ENCODE measurements at places on chromosomes 5 and 9. TPM values are rescaled to one million over a fixed set of nuclear protein-coding genes. Genes with fewer than 3 reads are reported as not detected.

The MYOZ3 gene
- polyA plus RNA-seq: 14.5 TPM

The MAN1B1 gene
- polyA plus RNA-seq: 21.8 TPM

DNA sequence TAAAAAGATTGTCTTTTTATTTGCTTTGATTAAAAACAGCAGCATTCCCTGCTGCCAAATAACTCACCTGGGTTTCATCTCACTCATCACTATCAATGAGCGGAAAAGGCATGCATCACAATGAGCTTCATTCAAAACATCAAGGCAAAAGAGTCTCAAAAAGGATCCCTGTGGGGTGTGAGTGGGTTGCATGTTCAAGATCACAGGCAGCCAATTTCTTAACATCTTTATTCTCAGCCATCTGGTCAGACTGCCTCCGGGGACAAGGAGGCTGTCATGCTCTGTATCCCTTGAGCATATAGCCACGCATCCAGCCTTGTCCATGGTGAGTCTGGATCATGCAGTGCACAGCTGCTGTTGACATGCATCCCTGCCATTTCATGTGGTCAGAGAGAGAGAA lies 117.1 kb downstream of the ICE1 start:
- no peak overlapping the region for H3K4me3 ChIP-seq
- H3K4me1 ChIP-seq: no peaks in the 10 kb centered on the region
- no peaks in the 10 kb centered on the region for H3K36me3 ChIP-seq
- no peak for DNase-seq
- H3K27ac ChIP-seq: no peak overlapping the region

The MRPL22 gene
- polyA plus RNA-seq: 83.6 TPM

DNA sequence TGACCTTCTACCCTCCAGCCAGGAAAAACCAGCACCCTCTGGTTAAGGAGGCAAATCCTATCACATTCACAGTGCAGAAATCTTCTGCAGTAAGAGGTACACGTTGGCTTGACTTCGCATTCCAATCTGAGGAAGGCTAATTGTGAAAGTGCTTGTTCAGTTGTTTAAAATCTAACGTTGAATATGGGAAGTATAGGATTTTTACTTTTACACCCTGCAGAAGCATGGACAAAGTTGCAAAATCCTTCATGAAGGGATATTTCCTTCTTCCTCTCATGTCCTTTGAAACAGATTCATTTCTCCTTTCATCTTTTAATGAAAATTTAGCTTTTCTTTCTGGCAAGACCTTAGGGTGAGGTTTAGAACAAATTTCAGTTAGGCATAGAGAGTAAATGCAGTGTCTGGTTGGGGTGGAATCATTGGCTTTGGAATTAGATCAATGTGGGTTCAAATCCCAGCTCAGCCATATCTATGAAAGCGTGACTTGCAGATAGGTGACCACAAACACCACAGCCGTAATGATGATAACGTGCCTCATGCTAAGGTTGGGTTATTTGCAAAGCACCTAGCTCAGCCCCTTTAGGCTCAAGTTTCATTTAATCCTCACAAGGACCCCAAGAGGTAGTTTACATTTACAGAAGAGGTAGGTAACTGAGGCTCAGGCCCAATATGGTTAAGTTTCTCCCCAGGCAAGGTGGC lies 42.2 kb upstream of the C5orf58 start:
- H3K4me1 ChIP-seq: no peaks in the 10 kb centered on the region
- H3K27ac ChIP-seq: no peak overlapping the region
- no peaks in the 10 kb centered on the region for H3K36me3 ChIP-seq
- no peak overlapping the region for H3K4me3 ChIP-seq
- no peak for DNase-seq

The PCDHA8 gene
- not detected for polyA plus RNA-seq

- no peak overlapping the region for H3K4me3 ChIP-seq
- H3K36me3 ChIP-seq: no peaks in the 10 kb centered on the region
- peaks cover 4% of the 10 kb centered on the region for H3K27me3 ChIP-seq
- H3K4me1 ChIP-seq: no peaks in the 10 kb centered on the region
Observed at GRCh38 chr5:181005791-181006190, 17.1 kb downstream of the BTNL3 start.

The CRHBP gene
- polyA plus RNA-seq: 0.10 TPM

The HAVCR1 gene
- polyA plus RNA-seq: not detected

DNA sequence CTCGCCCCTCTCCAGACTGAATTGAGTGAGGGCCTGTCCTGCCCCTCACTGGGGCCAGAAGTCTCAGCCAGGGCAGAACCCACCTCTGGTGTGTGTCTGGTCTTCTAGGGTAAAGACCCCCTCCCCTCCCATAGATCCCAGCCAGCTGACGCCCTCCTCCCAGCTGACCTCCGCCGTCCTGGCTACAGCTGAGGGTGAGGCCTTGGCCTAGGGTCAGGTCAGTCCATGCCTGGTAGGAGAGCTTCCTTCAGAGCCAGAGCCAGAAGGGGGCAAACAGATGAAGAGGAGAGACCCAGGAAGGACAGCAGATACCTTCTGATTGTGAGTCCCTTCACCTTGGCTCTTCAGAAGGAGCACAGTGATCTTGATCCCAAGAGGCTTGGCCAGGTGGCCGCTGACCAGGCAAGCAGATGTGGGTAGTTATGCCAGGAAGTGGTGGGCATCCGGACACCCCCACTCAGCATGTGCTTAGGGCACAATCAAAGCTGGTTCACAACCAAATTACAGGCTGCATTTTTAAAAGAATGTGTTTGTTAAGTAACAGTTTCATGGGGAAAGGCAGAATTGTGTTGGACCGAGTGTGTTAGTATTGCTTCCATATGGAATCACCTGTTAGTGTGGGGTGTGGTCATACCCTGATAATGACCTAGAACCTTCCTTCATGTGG lies 29.9 kb downstream of the JADE2 start:
- DNase-seq: no peak
- H3K27ac ChIP-seq: peak overlapping the region; percentile 63
- H3K27me3 ChIP-seq: no peaks in the 10 kb centered on the region

DNA sequence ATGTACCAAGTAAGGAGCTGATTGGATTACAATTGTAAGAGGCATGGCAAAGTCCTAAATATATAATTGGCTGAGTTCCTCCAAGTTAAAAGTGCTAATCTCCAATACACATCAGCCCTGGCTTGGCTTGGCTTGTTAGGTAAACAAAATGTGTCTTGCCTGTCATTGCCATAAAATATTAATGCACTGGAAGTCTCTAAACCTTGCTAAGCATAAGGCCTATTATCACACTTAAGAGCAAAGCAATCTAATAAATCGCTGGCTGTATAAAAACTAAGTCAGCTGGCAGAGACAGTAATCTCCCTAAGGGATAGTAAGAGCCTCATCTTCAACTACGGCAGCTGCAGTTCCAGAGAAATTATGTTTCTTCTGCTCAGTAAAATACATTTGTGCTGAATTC lies 418.6 kb upstream of the GRAMD2B start:
- H3K27me3 ChIP-seq: no peaks in the 10 kb centered on the region
- no peak for DNase-seq
- no peaks in the 10 kb centered on the region for H3K4me1 ChIP-seq
- H3K4me3 ChIP-seq: no peak overlapping the region

- H3K4me3 ChIP-seq: peak overlapping the region; percentile 45
- H3K36me3 ChIP-seq: no peaks in the 10 kb centered on the region
- H3K27me3 ChIP-seq: no peaks in the 10 kb centered on the region
- peaks cover 4% of the 10 kb centered on the region for H3K4me1 ChIP-seq
Observed at GRCh38 chr9:36893184-36893583, 140.9 kb downstream of the PAX5 start.

The KLF4 gene
- polyA plus RNA-seq: 14.6 TPM

DNA sequence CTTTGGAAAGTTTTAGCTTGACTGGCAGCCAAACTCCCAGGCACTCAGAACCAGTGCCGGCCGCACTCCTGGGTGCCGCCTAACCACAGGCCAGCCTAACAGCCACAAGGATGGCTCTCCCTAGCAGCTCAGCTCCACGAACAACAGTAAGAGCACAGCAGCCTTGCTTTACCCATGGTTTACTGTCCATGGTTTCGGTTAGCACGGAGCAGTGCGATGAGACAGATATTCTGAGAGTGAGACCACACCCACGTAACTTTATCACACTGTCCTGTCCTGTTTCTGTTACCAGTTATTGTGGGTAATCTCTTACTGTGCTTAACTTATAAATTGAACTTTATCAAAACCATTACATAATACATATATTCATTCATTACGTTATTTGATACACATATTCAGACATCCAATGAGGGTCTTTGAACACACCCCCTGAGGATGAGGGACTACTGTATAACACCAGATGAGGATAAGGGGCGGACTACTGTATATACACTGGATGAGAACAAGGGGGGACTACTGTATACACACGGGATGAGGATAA lies 12.4 kb downstream of the CLPTM1L start:
- H3K4me3 ChIP-seq: no peak overlapping the region
- DNase-seq: no peak
- H3K27me3 ChIP-seq: no peaks in the 10 kb centered on the region
- H3K36me3 ChIP-seq: peaks cover 18% of the 10 kb centered on the region
- H3K27ac ChIP-seq: no peak overlapping the region

DNA sequence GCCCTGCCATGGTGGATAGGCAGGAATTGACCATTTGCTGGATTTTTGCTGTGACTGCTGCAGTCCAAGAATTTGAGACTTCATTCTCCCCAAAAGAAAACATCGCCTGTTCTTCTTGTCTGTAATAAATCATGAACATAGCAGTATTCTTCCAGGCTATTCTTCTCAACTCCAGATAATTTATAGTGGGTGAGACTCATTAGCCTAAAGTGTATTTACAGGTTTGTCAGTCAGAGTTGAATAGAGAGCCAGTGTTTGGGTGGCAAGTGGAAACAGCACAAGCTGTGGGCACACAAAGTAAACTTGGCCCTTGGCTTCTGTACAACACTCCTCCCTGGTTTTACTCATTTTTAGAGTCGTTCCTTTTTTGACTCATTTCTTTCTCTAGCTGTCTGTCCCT lies 128.2 kb upstream of the VCAN start:
- DNase-seq: no peak
- H3K36me3 ChIP-seq: no peaks in the 10 kb centered on the region
- H3K4me3 ChIP-seq: no peak overlapping the region
- no peaks in the 10 kb centered on the region for H3K27me3 ChIP-seq

GRCh38 chr9:37984672-37985611 lies 81.0 kb upstream of the SLC25A51 start:
- H3K4me3 ChIP-seq: no peak overlapping the region
- H3K27me3 ChIP-seq: no peaks in the 10 kb centered on the region
- H3K4me1 ChIP-seq: peaks cover 7% of the 10 kb centered on the region
- no peak for DNase-seq
- no peaks in the 10 kb centered on the region for H3K36me3 ChIP-seq
- H3K27ac ChIP-seq: no peak overlapping the region

The TMEM252 gene
- polyA plus RNA-seq: not detected

- no peak for DNase-seq
- peak overlapping the region; percentile 30 for H3K27ac ChIP-seq
- no peaks in the 10 kb centered on the region for H3K36me3 ChIP-seq
Observed at GRCh38 chr9:112050544-112051475, 124.3 kb downstream of the SUSD1 start.

The GOLGA2 gene
- polyA plus RNA-seq: 72.4 TPM

DNA sequence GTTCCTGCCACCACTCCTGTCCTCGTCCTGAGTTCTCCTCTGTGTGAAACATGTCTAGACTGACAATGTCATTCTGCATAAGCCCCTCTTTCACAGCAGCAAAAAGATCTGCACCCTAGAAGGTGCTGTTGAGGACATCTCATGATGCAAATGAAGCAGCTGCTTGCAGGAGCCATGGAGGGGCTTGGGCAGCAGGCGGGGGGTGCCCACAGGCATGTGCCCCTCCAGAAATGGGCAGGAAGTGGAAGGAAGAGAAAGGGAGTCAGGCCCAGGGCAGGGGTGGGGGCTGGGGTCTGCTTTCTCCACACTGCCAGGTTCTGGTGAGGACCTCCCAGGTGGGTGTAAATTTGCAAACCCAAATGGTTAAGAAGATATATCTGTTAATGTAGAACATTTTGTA lies 54.5 kb upstream of the KCNMB1 start:
- no peak overlapping the region for H3K4me3 ChIP-seq
- DNase-seq: no peak
- H3K27me3 ChIP-seq: no peaks in the 10 kb centered on the region
- no peaks in the 10 kb centered on the region for H3K4me1 ChIP-seq

- no peak overlapping the region for H3K4me3 ChIP-seq
- no peaks in the 10 kb centered on the region for H3K36me3 ChIP-seq
- H3K27me3 ChIP-seq: no peaks in the 10 kb centered on the region
- no peak for DNase-seq
- no peaks in the 10 kb centered on the region for H3K4me1 ChIP-seq
- H3K27ac ChIP-seq: no peak overlapping the region
Observed at GRCh38 chr5:115702025-115702424, 76.2 kb upstream of the TMED7 start.

DNA sequence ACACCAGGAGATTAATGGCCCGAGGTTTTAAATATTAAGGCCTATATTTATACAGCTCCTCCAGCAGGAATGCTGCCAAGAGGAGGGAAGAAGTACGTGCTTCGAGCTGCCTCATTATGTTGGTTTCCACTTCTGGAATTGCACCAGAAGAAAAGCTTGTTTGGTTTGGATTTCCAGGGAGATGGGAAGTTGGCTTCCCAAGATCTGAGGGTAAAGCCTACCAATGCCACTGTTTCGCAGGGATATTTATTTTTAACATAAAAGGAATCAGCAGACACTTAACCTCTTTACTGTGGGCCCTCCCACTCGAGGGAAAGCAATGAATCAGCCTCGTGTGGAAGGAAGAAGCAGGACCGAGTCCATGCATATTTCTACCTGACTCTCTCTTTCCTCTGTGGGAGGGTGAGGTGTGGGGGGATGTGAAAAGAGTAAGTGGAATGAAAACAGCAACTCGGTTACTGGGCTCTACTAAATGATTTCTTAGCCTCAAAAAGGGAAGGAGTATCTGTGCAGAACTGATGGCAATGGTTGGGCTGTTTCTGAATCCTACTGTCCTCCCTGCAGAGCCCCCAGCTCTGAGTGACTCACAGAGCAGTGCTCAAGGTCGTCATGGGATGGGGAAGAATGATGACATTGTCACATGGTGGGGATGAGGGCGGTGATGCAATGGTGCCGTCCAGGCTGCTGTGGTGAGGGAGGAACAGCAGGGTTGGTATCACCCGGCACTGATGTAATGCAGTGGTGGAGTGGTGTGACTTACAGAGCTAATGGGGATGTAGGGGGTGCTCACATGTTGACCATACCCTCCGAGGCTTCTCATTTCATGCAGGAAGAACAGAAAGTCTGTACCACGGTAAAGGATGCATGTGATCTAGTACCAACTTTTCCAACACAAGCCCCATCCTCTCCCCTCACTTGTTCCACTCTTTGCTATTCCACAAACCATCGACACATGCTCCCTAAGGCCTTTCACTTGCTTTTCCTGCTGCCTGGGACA lies 215.0 kb upstream of the PANK3 start:
- no peaks in the 10 kb centered on the region for H3K36me3 ChIP-seq
- H3K27me3 ChIP-seq: no peaks in the 10 kb centered on the region
- DNase-seq: no peak
- no peaks in the 10 kb centered on the region for H3K4me1 ChIP-seq
- no peak overlapping the region for H3K27ac ChIP-seq

DNA sequence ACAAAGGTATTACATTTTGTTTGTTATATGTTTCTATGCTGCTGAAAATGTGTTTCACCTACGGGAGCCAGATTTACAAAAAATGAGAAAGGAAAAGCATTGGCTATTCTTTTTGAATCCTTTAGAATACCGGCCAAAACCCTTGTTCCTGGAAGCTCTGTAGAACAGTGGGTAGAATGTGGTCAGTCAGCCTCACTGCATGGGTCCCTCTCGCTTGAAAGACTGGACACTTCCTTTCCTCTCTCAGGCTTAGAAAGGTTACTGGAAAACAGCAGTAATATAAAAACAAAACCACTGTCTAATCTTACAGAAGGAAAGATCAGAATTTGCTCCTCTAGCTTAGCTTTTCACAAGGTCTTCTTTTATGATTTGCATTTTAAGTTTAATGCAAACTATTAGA lies 45.1 kb downstream of the OSTF1 start:
- H3K4me1 ChIP-seq: no peaks in the 10 kb centered on the region
- no peak overlapping the region for H3K27ac ChIP-seq
- no peaks in the 10 kb centered on the region for H3K27me3 ChIP-seq
- H3K36me3 ChIP-seq: peaks cover 8% of the 10 kb centered on the region
- DNase-seq: no peak
